ENCODE measurements at places on chromosomes 2 and 18.

- DNase-seq = no peak
Observed at GRCh38 chr18:21359746-21360145, 117.7 kb downstream of the GREB1L start.

DNA sequence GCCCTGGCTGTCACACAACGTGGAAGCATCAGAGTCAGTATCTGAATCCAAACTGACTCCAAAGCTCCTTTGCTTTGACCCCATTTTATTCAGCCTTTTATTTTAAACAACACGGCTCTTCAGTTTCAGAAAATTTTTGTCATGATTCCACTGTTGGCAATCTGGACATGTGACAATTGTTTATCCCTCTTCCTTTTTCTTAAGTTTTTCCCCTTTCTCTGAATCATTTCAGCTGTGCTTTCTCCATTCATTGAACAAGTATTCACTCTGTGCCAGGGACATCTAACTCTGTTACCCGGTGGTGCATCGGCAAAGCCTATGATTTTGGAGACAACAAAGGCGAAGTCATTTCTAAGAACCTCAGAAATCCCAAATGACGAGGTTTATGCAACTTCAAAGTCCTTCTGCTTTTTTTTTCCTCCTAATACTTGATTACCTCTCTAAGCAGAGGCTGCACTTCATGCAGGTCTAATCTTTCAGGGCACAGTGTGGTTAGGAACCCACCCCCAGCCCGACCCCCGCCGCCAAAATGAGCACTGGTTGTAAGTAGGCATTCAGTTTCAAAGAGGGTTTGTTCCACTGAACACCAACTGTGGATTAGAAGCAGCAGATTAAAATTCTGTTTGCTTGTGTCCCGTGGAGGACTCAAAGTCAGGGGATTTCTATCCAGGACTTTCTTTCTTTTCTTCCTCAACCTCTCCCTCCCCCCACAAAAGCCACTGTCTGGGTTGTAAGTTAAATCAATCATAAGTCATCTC is 18.6 kb downstream of the ST6GAL2 start:
- no peak for DNase-seq

GRCh38 chr2:3956406-3956805 is 253.0 kb downstream of the DCDC2C start:
- no peak for DNase-seq

- no peak for DNase-seq
Observed at GRCh38 chr2:159249990-159250715, 36.4 kb downstream of the WDSUB1 start.

DNA sequence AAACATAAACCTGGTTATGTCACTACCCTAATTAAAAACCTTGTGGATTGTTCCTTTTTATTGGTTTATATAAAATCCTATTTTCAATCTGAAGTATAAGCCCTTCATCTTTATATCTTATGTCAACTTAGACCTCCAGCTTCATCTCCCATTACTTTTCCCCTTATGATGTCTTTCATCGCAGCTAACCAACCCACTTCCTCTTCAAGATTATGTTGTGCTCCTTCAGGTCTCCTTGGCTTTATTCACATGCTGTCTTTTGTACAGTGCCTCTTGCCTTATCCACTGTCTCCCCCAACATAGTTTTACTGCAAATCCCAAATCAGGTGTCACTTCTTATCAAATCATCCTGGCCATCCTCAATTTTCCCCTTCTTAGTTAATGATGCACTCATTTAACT is 25.9 kb downstream of the MBD5 start:
- no peak for DNase-seq
